ENCODE measurements at places on chromosomes 3 and 15.

DNA sequence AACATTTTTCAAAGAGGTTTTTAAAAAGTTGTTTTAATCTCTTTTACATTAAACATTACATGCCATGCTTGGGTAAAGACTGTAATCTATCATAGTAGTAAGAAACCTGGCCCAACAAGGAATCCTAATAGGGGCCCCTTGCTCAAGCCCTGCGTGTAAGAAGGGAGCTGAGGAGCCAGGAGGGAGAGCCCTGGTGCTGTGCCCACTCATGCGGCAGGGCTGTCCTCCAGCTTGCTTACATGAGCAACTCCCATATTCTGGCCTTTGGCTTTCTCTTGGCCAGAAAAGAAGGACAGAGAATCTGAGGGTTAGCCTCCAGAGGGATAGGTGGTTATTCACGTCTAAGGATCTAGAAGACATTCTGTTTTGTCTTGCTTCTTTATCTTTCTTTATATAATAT lies 49.8 kb downstream of the KBTBD12 start:
- DNase-seq, result no peak

GRCh38 chr15:44099671-44100070 lies 95.4 kb downstream of the FRMD5 start:
- DNase-seq, result no peak

GRCh38 chr3:17013571-17013970 lies 128.8 kb downstream of the PLCL2 start:
- DNase-seq, result no peak

GRCh38 chr3:66423791-66424190 lies 77.0 kb downstream of the LRIG1 start:
- no peak for DNase-seq

DNA sequence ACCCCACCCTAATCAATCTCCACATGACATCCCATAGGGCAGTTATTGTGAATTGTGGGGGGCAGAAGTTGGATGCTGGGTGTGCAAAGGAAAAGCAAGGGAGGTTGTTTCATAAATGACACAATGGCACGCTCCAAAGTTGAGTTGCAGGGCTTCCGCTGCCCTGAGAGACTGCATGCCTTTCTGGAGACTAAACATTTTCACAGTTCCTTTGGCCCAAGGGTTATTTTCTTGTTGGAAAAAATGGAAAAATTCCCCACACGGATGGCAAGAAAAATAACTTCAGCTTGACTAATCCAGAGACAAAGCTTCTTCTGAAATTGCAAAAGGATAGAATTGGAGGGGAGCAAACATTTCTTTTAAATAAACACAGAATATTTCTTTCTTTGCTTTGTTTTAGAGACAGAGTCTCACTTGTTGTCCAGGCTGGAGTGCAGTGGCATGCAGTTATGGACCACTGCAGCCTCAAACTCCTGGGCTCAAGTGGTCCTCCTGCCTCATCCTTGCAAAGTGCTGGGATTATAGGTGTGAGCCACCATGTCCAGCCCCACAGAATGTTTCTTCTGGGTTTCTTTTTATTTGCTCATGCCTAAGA lies 19.1 kb upstream of the TPM1 start:
- no peak for DNase-seq

DNA sequence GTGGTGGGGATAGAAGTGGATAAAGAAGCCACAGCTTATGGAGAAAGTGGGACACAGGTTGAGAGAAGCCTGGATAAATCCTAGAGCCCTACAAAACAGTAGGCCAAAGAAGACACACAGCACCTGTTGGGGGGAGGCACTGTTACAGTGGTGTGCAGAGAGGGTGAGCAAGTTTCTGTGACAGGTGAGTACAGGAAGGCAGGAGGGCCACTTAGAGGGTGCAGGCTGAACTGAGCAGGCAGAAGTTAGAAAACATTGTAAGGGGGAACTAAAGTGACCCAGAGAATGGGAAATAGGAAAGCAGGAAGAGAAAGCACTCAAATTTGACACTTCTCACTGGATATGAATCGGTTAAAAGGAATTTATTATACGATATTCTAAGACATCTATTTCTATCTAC lies 146.1 kb upstream of the TMCO5A start:
- no peak for DNase-seq

GRCh38 chr3:142586803-142587406 lies 8.4 kb upstream of the ATR start:
- peak; percentile 54 for DNase-seq

DNA sequence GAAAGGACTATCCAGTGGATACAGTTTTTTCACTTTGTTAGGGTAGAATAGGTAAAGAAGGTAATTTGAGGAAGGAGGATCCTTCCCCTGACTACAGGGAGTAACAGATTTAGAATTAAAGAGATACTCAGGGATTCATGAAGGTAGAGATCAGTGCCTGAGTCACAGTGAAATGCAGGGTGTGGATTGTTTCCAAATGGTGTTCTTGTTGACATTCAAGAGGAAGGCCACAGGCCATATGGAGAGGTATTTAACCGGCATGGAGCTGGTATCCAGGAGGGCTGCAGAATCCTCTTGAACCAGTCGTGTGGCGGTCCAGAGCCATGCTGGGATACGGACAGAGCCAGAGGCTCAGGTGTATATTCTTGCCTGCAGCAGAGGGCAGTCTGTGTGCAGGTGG lies 28.2 kb downstream of the GYG1 start:
- no peak for DNase-seq

GRCh38 chr3:107221856-107222255 lies 155.4 kb upstream of the CCDC54 start:
- DNase-seq, result no peak

All from activated CD4-positive, alpha-beta T cell treated with anti-CD3 and anti-CD28 coated beads, Interleukin-2, Interleukin-6, amounts not matched to agents 100 ng/mL and 50 ng/mL, durations not matched to agents 16 hours and 8 hours (primary cell).